H4 (cell line): ENCODE measurements at places on chromosomes 7 and 10. TPM values are rescaled to one million over a fixed set of nuclear protein-coding genes. Genes with fewer than 3 reads are reported as not detected.
A peak's percentile ranks its signal among the peaks of the same experiment; 100 is the strongest.

DNA sequence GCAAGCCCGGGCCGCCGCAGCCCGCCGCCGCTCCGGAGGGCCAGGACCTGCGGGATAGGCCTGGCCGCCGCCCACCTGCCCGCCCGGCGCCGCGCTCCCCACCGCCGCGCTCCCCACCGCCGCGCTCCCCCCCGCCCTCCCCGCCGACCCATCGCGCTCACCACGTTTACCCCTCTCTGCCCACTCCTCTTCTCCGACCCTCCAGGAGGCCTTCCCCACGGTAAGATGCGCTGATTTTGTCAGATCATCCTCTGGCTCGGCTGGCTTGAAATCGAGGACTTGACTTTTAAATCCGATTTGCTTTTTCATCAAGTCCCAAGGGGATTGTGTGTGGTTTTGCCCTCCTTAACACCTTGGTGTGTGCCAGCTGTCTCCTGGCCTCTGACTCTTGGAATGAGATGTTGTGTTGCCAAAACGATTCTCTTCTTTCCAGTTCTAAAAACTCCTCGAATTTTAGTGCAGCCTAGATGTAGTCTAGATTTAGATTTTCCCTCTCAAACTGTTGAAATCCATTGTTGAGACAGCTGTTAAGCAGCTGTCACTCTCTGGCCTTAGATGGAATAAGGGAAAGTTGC is 738 bp downstream of the POM121 start:
- no peak for DNase-seq

- DNase-seq: no peak
Measured at GRCh38 chr7:40520986-40521738, 386.4 kb downstream of the SUGCT start.

The CAMK2B gene
- 0.06 TPM in 1 of 2 replicates, not detected in the other for total RNA-seq

The PNLIPRP2 gene
- not detected in 2 replicates for total RNA-seq

DNA sequence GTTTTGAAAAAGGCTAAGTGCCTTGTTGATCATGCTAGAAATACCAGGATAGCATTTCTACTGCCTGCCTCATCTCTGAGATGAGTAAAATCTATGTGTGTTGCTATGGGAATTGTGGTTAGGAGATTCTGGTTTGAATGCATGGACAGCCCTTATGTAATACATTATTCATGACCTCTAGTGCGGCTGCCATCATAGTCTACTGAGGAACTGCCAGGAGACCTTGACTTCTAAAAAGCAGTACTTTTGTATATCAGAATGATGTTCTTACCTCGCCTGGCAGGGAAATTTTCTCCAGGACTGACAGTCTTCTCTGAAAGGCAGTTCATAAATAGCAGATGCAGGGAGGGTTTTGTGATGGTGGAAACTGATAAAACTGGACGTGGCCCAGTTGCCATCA is 248.5 kb downstream of the NSUN6 start:
- DNase-seq: no peak

- DNase-seq: no peak
Measured at GRCh38 chr10:2210088-2210487, 472.8 kb upstream of the ADARB2 start.

DNA sequence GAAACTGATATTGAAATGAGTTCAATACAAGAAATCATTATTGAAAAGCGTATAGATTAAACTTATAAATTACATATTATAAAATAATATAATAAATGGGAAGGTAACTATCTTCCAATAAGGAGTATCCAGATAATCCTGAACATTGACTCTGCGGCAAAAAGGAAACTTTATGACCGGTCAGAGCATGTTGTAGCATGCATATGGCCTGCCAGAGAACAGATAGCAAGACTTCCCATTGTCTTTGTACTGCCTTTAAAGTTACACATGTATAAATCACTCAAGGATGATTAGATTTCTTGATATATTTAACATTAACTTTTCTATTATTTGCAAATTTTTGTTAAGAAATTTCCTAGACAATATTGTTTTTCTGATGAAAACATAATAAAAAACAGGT is 56.2 kb upstream of the ETV1 start:
- DNase-seq: no peak

- peak; percentile 23 for DNase-seq
Measured at GRCh38 chr7:92246360-92247101, 757 bp downstream of the ANKIB1 start.
